Panc1 (cell line): ENCODE measurements at places on chromosomes 3 and 15.

DNA sequence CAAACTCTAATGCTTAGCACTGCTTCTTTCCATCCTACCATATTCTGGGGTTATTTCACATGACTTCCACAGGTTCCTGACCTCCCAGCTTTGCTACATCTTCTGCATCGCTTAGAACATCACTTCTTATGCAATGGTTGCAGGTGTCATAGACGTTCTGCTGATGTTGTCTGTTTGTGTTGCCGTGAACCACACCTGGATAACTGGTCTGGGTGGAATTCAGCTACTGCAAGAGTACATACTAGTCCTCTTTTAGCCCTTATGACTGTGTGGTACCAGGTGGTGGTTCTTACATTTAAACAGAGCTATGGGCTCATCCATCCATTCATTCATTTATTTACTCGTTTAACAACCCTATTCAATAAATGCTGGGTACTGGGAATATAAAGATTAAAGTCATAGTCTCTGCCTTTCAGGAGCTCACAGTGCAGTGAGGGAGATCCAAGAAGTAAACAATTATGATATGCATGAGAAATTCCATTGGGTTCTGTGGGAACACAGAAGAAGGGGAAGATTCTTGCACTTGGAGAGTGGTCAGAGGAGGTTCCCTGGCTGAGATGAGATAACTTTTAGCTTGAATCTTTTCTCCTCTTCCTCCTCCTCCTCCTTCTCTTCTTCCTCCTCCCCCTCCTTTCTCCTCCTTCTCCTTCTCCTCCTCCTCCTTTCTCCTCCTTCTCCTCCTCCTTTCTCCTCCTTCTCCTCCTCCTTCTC lies 30.8 kb downstream of the TMEM45A start:
- no peak for DNase-seq

DNA sequence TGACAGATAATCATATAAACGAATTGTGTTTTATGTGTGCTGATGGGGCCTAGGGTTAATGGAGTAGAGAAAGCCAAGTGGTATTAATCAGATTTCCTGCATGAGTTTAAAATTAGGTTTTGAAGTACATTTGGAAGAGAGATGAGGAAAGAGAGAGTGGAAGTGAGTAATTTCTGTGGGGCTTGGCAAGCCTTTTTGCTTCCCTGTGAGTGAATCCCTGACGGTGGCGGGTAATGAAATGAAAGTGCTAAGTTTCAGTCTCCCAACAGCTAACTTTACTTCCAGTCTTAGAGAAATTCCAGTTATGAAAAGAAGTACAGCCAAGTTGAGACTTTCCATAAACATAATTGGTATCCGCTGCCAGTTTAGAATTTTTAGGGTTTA lies 139.4 kb downstream of the BBX start:
- DNase-seq = no peak

GRCh38 chr3:58973796-58974195 lies 76.0 kb downstream of the CFAP20DC start:
- DNase-seq = no peak

- no peak for DNase-seq
These were observed 400.6 kb downstream of the ZBTB20 start for GRCh38 chr3:114746502-114746901.

DNA sequence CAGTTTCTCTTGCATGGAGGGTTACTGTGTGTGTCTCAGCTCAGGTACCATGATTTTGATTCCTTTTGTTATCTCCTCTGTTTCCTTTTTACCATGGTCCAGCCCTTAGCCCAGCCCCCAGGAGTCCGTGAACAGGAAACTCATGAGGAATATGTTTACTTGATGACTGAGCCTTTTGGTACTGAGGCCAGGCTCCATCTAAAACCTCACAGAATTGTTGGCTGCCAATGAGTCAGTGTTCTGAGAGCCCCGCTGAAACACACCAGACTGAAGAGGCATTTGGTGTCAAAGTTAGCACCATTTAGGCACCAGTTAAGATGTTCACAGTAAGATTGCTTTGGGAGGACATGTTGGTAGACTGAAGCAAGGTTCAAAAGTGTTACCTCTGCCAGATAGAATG lies 80.9 kb downstream of the DGKG start:
- no peak for DNase-seq

DNA sequence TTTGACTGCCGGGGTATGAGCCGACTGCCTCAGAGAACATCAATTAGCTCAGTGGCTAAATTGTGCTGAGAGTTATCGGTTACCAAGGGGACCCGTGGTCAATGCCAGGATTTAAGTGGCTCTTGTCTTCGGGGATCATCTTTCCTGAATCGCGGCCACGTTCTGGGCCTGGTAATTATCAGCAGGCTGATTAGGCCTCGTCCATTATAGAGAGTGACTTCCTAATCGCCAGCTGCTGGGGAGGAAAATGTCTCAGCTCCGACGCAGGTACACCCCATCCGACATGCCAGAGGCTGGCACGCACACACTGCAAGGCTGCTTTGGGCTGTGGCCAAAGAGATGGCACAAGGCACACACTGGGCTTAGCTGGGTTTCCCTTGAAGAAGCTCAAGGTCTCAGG lies 10.6 kb downstream of the TRH start:
- DNase-seq = no peak

DNA sequence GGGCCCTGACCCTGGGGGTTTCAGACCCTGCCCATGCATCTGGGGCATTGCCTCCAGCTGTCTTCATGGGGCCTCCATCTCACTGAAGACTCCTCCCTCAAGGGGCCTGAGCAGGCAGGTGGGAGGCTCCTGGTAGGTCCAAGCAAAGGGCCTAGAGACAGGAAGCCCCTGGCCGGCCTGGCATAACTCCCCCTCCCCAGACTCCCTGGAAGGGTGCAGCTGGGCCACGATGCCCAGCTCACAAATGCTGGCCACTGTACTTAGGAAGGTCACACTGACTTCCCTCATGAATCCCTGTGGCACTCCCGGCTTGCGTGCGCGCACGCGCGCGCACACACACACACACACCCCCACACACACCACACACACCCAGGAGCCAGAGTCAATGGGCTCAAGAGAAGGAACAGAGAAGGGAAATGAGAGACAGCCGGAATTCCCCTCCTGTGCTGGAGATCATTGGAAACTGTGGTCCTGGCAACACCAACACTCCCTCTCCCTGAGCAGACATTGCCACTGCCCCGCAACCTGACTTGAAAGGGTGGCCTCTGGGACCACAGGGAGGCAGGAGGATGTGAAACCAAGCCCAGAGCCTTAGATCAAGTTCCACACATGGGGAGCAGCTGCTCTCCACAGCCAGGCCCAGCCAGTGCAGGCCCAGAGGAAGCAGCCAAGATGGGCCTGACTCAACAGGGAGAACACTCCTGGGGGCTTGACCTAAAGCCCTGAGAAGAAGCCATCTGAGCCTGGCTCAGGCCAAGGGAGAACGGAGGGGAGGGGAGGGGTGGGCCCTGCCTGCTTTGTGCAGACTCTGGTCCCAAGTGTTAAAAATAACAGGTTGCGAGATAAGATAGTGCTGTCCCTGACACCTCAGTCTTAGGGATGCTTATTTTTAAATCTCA lies 69.7 kb downstream of the SCN5A start:
- DNase-seq = no peak

- no peak for DNase-seq
These were observed 214.5 kb downstream of the KCNMB2 start for GRCh38 chr3:178750639-178751300.

- no peak for DNase-seq
These were observed 10.3 kb upstream of the MUSTN1 start for GRCh38 chr3:52845157-52845556.

GRCh38 chr15:96367311-96368200 lies 37.1 kb downstream of the NR2F2 start:
- no peak for DNase-seq

GRCh38 chr15:40367371-40367685 lies 9.3 kb downstream of the DISP2 start:
- no peak for DNase-seq

- DNase-seq = no peak
These were observed 64.6 kb upstream of the FHIT start for GRCh38 chr3:61315871-61316270.

GRCh38 chr3:23979569-23979968 lies 34.5 kb downstream of the NR1D2 start:
- no peak for DNase-seq

GRCh38 chr3:25812644-25813043 lies 22.8 kb downstream of the OXSM start:
- no peak for DNase-seq

DNA sequence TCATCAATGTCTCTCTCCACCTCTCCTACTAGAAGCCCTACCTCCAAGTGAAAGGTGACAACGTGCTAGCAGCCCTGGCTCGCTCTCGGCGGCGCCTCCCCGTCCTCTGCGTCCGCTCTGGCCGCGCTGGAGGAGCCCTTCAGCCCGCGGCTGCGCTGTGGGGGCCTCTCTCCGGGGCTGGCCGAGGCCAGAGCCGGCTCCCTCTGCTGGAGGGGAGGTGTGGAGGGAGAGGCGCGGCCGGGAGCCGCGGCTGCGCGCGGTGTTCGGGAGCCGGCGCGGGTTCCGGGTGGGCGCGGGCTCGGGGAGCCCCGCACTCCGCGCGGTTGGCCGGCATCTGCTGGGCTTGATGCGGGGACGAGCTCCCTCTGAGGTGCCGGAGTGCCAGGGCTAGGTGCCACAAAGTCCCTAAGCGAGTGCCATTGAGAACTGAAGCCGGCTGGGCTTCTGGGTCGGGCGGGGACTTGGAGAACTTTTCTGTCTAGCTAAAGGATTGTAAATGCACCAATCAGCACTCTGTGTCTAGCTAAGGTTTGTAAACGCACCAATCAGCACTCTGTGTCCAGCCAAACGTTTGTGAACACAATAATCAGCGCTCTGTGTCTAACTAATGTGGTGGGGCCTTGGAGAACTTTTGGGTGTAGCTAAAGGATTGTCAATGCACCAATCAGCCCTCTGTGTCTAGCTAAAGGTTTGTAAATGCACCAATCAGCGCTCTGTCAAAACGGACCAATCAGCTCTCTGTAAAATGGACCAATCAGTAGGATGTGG lies 84.8 kb upstream of the ARRDC4 start:
- DNase-seq = no peak

- no peak for DNase-seq
These were observed 83.0 kb downstream of the MOBP start for GRCh38 chr3:39550354-39551051.

DNA sequence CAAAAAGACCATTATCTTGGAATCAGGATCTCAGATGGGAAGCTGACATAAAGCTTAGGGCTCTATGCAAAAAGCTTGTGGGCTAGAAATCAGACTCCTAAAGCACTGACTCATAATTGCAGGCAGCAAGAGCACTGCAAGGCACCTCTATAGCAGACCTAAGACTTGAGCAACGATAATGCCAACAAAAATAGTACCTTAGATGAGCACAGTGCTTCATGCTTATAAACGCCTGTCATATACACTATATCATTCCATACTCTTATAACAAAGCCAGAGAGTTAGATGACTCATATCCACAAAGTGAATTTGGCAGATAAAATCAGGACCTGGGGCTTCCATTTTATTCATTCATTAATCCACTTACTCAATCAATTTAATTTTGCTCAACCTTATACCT lies 560.8 kb downstream of the MCTP2 start:
- DNase-seq = no peak

GRCh38 chr3:72128921-72129320 lies 344.0 kb upstream of the PROK2 start:
- no peak for DNase-seq

DNA sequence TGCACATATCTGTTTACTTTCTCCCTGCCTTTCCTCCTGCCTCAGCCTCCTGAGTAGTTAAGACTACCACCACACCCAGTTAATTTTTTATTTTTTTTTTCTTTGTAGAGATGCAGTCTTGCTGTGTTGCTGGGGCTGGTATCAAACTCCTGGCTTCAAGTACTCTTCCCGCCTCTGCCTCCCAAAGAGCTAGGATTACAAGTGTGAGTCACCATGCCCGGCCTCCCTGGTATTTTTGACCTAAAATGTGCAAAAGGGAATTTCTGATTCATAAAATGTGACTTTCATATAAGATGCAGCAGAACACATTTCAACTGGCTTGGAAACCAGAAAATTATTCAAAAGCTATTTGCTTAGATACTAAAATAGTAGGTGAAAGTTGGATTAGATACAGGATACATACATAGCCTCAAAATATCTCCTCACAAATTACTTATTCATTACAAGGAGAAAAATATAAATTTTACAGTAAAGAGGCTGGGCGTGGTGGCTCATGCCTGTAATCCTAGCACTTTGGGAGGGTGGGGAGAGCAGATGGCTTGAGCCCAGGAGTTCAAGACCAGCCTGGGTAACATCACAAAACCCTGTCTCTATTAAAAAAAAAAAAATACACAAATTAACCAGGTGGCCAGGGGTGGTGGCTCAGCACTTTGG lies 32.0 kb downstream of the MAP4 start:
- no peak for DNase-seq

DNA sequence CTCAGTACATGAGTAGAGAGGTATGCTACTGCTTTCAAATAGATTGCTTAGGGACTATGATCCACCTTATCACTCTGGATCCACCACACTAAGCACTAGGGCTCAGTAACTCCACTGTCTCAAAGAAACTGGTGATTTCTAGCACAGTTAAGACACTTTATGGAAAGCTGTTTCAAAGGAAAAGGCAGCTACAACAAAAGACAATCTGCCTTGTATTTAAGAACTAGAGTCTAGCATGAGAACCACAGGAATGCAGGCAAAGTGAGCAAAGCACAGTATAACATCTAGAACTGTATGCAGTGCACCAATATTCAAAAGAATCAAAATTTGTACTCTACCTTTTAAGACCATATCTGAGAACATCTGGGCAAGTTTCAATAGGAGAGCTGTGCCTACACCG lies 17.9 kb downstream of the TFRC start:
- DNase-seq = no peak

DNA sequence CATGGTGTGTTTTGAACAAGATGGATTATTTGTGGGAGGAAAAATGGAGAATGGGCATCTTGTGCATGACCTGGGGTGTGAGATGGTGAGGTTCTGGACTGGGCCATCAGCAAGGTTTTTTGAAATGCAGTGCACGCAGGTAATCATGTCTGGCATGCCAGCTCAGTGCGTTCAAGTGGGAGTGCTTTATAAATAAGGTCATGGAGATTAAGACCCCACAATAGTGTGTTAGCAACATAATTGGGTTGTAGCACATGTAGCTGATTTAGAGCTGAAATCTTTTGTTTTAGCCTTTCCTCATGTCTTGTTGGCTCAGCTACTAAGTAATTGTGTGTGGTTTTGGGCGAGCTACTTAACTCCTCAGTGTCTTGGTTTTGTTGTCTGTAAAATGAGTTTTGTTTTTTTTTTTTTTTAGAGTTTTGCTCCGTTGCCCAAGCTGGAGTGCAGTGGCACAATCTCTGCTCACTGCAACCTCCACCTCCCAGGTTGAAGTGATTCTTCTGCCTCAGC lies 3.9 kb upstream of the CACNA1D start:
- DNase-seq = no peak
